ENCODE measurements at places on chromosomes 7 and 10.

DNA sequence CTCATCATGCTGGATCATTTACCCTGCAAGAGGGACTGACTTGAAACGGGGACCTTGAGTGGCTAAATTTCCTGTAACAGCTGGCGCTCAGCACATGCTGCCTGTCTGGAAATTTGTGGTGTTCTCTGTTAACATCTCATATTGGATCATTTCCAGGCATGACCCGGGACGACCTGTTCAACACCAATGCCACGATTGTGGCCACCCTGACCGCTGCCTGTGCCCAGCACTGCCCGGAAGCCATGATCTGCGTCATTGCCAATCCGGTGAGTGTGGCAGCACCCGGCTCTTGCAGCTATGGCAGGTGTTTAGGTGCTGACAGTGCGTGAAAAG, 9.9 kb downstream of the MDH2 start:
- H3K36me3 ChIP-seq: peaks cover 83% of the 10 kb centered on the region
- DNase-seq: no peak
- H3K4me3 ChIP-seq: no peak overlapping the region
- H3K27me3 ChIP-seq: no peaks in the 10 kb centered on the region
- no peak overlapping the region for H3K27ac ChIP-seq
- no peaks in the 10 kb centered on the region for H3K4me1 ChIP-seq

- H3K4me1 ChIP-seq: no peaks in the 10 kb centered on the region
- DNase-seq: no peak
- H3K4me3 ChIP-seq: no peak overlapping the region
Measured at GRCh38 chr10:89226891-89227290, 19.8 kb upstream of the CH25H start.

DNA sequence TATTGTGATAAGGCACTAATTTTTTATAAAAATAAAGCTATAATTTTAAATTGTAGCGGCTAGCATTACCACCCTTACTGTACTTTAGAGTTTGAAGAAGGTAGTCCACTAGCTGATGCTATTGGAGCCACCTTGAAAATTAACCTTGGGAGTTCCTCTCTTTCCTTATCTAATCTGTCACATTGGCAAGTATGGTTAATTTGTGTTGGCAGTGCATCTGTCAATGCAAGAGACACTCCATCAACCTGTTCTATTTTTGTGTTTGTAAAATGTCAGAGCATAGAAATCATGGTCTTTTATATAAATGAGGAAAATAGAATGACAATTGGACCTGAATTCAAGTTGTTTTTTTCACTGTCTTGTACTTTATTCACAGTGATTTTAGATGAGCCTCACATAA, 20.5 kb downstream of the GLCCI1 start:
- H3K27ac ChIP-seq: no peak overlapping the region
- DNase-seq: no peak
- no peak overlapping the region for H3K4me3 ChIP-seq
- H3K27me3 ChIP-seq: no peaks in the 10 kb centered on the region

- no peaks in the 10 kb centered on the region for H3K4me1 ChIP-seq
- H3K36me3 ChIP-seq: peaks cover 4% of the 10 kb centered on the region
- no peak for DNase-seq
Measured at GRCh38 chr7:98629001-98629431, 11.9 kb downstream of the NPTX2 start.

DNA sequence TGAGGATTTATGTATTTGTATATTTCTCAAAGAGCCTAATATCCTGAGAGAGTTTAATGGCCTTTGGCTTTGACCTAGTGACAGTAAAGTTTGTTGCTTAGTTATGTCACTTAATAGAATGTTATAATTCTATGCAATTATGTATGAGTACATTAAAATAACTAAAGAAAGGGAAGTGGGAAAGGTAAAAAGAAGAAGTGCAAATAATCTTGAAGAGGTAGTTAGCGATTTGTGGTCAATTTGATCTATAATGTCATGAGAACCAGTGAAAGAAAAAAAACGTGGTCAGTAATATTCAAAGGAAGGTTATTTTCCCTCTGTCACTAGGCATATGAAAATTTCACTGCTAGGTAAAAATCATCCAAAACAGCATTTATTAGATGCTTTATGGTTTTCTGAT, 143.4 kb upstream of the LSM8 start:
- DNase-seq: no peak
- no peak overlapping the region for H3K4me3 ChIP-seq
- H3K4me1 ChIP-seq: no peaks in the 10 kb centered on the region
- no peaks in the 10 kb centered on the region for H3K36me3 ChIP-seq
- H3K27me3 ChIP-seq: no peaks in the 10 kb centered on the region
- no peak overlapping the region for H3K27ac ChIP-seq

GRCh38 chr7:25575634-25576033, 347.3 kb upstream of the NPVF start:
- no peak overlapping the region for H3K27ac ChIP-seq
- no peaks in the 10 kb centered on the region for H3K4me1 ChIP-seq
- H3K27me3 ChIP-seq: no peaks in the 10 kb centered on the region
- DNase-seq: no peak
- no peaks in the 10 kb centered on the region for H3K36me3 ChIP-seq

GRCh38 chr10:30705625-30706149, 76.1 kb upstream of the LYZL2 start:
- no peaks in the 10 kb centered on the region for H3K4me1 ChIP-seq
- H3K4me3 ChIP-seq: no peak overlapping the region
- no peaks in the 10 kb centered on the region for H3K36me3 ChIP-seq
- no peak for DNase-seq
- H3K27ac ChIP-seq: no peak overlapping the region

- H3K4me1 ChIP-seq: peaks cover 7% of the 10 kb centered on the region
- no peak overlapping the region for H3K27ac ChIP-seq
- peak; percentile 51 for DNase-seq
- H3K27me3 ChIP-seq: no peaks in the 10 kb centered on the region
Measured at GRCh38 chr7:2202901-2203765, 29.6 kb downstream of the MAD1L1 start.

DNA sequence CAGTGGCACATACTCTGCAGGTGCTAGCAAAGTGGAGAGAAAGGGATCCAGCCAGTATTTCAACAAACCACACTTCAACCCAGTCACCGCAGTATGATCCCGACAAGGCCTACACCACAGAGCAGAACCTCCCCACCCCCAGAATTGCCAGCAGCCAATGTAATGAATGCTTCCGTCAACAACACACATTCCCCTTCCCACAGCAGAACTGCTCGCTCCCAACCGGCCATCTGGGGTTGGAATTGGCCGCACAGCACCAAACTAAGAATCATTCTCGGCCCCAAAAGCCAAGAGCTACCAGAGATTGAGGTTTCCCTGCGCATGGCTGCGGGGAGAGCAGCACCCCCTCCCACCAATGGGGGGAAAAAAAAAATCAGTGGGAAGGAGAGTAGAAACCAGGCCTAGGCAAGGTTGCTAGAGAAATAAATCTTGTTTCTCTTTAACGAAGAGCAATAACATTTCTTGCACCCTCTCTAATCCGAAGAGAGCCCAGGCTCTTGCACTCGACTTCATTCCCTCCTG, 1.1 kb downstream of the WASL start:
- H3K27ac ChIP-seq: peak overlapping the region; percentile 98
- peak; percentile 62 for DNase-seq
- no peaks in the 10 kb centered on the region for H3K36me3 ChIP-seq

- no peaks in the 10 kb centered on the region for H3K36me3 ChIP-seq
- no peaks in the 10 kb centered on the region for H3K4me1 ChIP-seq
- H3K27ac ChIP-seq: no peak overlapping the region
- no peak for DNase-seq
- H3K4me3 ChIP-seq: no peak overlapping the region
Measured at GRCh38 chr10:93139059-93139655, 65.5 kb downstream of the CYP26A1 start.

DNA sequence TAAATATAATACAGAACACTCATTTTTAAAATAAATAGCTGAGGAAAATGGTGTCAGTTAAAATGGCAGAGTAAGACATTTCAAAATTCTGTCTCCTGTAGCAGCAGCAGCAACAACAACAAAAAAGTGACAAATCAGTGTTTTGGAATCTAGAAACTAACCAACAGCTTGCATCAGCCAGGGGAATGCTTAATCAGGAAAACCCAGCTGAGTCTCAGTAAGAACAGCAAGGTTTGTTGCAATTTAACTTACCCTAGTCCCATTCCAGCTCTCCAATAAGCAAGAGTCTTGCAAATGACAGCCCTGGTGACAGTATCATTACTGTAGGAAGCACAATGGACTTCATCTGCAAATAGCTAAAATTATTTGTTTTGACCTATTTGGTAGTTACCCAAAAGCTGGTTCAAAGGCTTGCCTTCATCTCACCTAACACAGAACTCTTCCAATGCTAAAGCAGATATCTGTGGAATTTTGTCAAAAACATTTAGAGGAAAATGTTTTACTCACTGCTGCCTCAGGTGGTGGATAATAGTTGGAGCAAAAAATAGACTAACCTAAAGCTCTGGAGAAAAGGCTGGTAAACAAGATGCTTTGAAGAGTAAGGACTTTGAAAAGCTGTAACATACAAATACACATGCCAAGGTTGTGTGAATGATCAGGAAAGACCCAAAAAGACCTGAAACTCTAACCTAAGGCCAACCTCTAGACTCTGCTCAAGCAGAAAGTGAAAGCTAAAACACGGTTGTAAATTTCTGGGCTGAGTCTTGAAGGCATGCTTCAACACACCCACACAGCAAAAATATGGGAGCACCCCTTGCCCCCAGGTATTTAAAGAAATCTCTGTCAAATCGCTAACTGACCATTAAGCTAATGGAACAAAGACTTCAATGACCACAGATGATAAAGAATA, 9.9 kb upstream of the ARHGAP22 start:
- no peak overlapping the region for H3K27ac ChIP-seq
- H3K4me1 ChIP-seq: no peaks in the 10 kb centered on the region
- no peaks in the 10 kb centered on the region for H3K27me3 ChIP-seq
- no peak overlapping the region for H3K4me3 ChIP-seq
- no peak for DNase-seq

DNA sequence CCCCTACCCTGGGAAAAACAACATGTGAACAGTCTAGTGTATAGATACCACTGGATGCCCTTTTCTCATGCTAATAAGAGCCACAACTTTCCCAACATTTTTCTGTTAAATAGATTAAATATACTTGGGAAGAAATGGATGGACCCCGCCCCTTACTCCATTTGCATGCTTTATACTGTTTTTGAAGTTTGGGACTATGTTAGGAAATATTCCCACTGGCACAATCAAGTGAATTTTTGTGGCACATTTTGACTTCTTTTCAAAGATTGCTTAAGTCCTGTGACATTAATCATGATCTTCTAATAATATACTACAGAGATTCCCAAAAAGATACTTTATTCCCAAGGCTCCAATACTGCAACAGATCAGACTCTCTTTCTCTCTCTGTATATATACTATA, 216.6 kb downstream of the TWIST1 start:
- no peak for DNase-seq
- peaks cover 30% of the 10 kb centered on the region for H3K4me1 ChIP-seq
- H3K4me3 ChIP-seq: no peak overlapping the region
- H3K36me3 ChIP-seq: no peaks in the 10 kb centered on the region

DNA sequence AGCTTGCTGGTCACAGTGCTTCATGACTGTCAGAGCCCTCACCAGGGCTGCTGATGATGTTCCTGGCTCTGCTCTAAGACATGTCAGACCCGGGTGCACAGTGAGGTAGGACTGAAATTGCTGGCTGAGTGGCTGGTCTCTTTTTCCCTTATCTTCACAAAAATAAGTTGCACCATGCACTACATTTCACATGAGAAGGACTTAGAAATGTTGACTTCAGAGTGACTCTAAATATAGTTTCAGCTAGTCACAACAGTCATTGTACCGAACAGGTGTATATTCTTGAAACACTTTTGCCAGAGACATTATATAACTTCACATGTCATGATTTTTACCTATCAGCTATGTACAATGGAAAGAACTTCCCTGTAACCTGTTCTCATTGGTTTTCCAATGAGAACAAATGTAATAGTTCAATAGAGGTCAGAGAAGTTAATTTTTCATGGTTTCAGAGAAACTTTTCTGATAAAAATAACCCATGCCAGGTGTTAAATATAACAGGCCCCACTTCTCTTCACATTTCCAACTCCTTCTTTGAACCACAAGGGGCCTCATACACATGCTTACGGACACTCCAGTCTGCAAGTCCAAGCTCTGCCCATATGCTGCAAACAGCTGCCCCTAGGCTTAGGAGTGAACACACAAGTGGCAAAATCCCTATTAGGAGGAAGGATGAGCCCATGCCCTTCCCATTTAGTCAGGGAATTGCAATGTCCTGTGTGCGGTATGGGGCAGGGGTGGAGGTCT, 115.6 kb downstream of the CDK6 start:
- H3K36me3 ChIP-seq: peaks cover 12% of the 10 kb centered on the region
- H3K27me3 ChIP-seq: no peaks in the 10 kb centered on the region
- peaks cover 54% of the 10 kb centered on the region for H3K4me1 ChIP-seq
- no peak overlapping the region for H3K4me3 ChIP-seq
- DNase-seq: no peak

DNA sequence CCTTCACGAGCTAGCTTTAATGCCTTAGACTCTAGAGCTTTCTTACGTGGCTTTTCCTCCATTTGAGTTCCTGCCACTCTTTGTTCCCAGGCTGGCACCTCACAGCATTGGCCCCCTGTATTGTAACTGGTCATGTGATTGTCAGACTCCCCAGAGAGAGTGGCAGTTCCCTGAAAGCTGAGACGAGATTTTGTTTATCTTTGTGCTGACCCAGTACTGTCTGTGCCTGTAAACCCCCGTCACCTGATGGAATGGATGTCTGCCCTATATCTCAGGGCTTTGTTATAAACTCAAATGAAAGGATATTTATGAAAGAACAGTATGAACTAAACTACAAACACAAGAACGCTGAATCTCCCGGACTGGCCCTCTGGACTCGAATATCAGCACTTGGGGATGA, 13.0 kb downstream of the NOBOX start:
- DNase-seq: peak; percentile 6
- H3K4me3 ChIP-seq: no peak overlapping the region
- H3K27ac ChIP-seq: no peak overlapping the region
- H3K27me3 ChIP-seq: no peaks in the 10 kb centered on the region
- H3K36me3 ChIP-seq: no peaks in the 10 kb centered on the region

DNA sequence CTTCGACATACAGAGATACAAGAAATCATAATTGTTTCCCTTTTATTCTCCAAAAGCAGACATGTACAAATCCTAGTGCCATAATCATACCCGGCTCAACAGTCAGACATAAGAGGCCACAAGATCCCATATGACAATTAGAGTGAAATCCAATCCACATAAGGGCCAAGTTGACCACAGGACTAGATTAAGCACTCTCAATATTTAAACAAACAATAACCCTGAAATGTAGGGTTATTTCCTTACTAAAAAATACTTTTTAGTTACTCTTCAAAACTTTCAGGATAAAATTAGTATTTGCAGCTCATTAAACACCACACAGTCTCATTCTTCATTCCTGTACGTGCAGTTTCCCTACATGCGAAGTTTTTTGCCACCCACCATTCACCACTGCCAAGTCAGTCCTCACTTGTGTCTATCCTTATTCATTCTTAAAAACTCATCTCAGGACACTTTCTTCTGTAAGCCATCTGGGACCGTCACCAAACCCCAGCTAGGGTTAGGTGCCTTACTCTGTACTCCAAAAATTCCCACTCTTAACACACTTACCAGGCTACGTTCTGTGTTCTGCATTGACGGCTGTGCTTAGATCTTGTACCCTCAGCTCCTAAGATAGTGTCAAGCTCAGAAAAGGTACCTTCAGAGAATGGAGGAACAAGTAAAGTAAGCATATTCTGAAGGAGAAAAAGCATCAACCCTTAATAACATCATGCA, 47.8 kb upstream of the NEBL start:
- no peak overlapping the region for H3K27ac ChIP-seq
- no peaks in the 10 kb centered on the region for H3K36me3 ChIP-seq
- no peak for DNase-seq
- H3K27me3 ChIP-seq: no peaks in the 10 kb centered on the region
- H3K4me3 ChIP-seq: no peak overlapping the region
- H3K4me1 ChIP-seq: no peaks in the 10 kb centered on the region

GRCh38 chr7:36119005-36119706, 33.9 kb upstream of the EEPD1 start:
- no peaks in the 10 kb centered on the region for H3K36me3 ChIP-seq
- peaks cover 49% of the 10 kb centered on the region for H3K4me1 ChIP-seq
- no peak overlapping the region for H3K4me3 ChIP-seq
- peak overlapping the region; percentile 85 for H3K27ac ChIP-seq
